BJ (cell line): ENCODE measurements at places on chromosomes 5 and 9. TPM values are rescaled to one million over a fixed set of nuclear protein-coding genes. Genes with fewer than 3 reads are reported as not detected.

- DNase-seq, result no peak
These were observed 2003.8 kb upstream of the CDH9 start for GRCh38 chr5:29042152-29042551.

DNA sequence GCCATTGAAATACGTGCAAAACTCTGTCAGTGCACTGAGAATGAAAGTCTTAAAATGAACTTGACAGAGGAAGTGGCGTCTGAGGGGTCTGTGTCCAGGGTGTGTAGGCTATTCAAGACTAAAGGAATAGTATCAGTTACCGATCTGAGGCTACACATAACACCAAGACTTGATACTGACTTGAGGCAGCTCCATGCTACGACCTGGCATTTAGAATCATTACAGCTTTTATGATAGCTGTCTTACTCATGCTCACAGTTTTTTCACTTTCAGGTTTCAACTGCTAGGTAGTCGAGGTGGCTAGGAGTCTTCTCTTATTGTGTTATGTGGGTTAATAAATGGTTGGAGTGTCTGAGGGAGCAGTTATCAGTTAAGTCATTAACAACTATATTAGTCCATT lies 92.8 kb upstream of the SLCO6A1 start:
- no peak for DNase-seq

DNA sequence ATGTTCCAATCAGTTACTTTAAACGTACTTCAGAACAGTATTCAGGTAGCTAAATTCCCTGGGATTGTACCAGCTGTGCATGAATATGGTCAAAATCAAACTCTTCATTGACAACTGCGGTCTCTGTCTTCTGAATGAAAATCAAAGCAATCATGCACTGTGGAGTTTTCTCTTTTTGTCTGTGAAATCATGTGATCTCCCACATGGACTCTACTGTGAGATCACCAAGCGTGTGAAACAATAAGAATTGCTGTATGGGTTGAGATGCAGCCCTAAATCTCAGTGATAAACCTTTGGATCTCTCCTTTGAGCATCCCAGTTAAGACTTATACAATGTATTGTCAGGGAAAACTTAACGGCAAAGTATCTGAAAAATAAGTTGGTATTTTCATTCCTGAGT lies 6.1 kb downstream of the NRG2 start:
- no peak for DNase-seq

DNA sequence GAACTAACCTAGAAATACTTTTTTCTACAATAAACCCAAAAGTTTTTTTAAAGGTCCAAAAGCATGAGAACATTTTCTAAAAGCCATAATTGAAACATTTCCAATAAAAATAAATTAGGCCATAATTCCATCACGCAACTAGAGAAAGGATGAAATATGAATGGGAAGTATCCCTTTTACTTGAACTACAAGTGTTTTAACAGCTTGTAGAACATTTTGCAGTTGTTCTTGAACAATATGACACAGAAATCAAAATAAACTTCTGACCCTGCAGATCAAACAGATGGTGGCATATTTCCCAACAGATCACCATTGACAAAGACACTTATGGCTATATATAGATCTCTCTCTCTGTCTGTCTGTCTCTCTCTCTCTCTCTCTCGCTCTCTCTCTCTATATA lies 624.4 kb downstream of the PSAT1 start:
- DNase-seq, result no peak

DNA sequence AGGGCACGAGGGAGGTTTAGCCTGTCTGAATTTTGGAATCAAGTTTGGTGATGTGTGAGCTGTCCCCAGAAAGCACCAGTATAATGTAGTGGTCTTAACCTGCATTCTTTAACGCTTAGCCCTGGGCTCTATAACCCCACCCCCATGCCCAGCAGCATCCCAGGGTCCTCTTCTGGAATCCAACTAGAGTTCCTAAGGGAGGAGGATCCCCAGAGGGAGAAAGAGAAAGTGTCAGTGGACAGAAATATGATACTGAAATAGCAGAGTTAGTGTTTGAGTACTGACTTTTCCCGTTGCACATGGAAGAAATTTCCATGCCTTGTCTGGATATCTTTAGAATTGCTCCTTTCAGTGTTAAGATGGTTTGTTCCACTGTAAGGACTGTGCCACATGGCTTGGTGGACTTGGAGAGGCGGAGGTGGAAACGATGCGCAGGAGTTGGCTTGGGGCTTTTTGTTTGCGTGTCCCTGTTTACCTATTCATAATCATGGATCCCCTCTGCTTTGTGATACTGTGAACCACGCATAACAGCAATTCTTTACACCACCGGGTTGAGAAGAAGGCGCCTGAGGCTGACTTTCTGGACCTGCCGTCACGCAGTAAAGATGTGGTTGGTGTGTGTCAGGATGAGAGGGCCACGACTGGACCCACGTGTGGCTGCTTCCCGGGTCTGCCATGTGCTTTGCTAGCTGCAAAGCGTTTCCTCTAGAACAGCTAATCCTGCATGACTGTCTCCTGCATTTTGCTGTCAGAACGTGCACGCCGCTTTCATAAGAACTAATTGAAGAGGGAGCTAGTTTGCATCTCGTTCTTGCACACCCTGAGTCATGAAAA lies 142.3 kb downstream of the SMARCA2 start:
- DNase-seq, result no peak

GRCh38 chr9:15755660-15756059 lies 202.8 kb downstream of the CCDC171 start:
- DNase-seq, result no peak

GRCh38 chr5:8767746-8768145 lies 778.1 kb downstream of the SEMA5A start:
- DNase-seq, result no peak

The PAM gene
- polyA plus RNA-seq, result 256 and 389 TPM in 2 replicates

The MEGF9 gene
- polyA plus RNA-seq, result 1.1 and 2.0 TPM in 2 replicates

GRCh38 chr9:69577123-69577522 lies 95.0 kb downstream of the APBA1 start:
- no peak for DNase-seq

DNA sequence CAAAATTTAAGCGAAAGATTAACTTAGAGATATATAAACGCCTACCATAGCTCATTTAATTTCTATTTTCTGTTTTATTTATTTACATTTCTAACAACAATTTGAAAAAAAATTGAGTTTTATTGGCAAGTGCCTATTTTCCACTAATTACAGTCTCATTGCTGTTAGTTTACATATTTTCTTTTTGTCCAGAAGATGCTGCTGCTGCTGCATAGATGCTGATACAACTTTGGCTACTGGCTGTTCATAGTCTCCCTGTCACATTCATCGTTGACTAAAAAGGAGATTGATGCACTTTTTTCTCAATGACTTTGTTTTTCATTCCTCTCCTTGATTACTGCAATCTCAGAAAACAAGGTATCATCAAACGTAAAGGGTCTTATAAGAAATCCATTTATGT lies 235.4 kb downstream of the CDH9 start:
- no peak for DNase-seq

The EPB41L4B gene
- 0.21 and 0.48 TPM in 2 replicates for polyA plus RNA-seq

The LCN15 gene
- not detected in 2 replicates for polyA plus RNA-seq

DNA sequence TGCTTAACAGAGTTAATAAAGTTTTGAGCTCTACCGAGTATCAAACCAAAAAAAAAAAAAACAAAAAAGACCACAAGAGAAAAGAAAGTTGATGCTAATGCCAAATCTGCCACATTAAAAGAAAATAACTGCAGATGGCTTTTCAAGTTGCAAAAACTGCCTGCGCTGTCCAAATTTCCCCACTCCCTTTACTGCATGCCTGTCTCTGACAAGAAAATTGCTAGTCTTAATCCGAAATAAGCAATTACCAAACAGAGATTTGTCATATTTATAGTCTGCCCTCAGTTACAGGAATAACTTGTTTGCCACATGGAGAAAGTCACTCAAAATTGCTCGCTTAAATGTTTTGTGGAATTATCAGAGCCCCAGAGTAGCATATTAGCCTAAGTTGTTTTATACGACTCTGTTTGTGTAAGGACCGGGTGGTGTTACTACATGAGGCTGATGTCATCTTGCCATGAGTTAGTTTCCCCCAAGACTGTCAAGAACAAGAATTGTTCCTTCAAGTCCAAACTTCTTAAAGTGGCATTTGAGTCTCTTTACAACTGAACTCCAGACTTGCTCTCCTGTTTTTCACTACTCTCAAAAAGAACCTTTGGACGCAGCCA lies 160.9 kb downstream of the CEP120 start:
- DNase-seq, result no peak

The C1QTNF3 gene
- polyA plus RNA-seq, result 1.8 and 2.2 TPM in 2 replicates
